Adrenal gland (tissue), 19 donors: ENCODE measurements at places on chromosomes 11 and 22.

DNA sequence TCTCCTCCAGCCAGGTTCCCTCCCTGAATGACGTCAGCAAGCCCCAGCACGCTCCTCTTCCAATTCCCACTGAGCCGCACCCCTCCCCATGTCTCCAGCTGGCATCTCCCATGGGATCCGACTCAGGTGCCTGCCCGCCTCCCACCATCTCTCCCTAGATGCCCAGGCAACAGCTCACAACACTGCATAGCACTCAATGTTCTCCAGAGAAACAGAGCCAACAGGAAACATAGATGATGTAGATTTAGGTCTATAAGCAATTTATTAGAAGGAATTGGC is 532.3 kb downstream of the BRD1 start:
- DNase-seq = peak; percentile 11

DNA sequence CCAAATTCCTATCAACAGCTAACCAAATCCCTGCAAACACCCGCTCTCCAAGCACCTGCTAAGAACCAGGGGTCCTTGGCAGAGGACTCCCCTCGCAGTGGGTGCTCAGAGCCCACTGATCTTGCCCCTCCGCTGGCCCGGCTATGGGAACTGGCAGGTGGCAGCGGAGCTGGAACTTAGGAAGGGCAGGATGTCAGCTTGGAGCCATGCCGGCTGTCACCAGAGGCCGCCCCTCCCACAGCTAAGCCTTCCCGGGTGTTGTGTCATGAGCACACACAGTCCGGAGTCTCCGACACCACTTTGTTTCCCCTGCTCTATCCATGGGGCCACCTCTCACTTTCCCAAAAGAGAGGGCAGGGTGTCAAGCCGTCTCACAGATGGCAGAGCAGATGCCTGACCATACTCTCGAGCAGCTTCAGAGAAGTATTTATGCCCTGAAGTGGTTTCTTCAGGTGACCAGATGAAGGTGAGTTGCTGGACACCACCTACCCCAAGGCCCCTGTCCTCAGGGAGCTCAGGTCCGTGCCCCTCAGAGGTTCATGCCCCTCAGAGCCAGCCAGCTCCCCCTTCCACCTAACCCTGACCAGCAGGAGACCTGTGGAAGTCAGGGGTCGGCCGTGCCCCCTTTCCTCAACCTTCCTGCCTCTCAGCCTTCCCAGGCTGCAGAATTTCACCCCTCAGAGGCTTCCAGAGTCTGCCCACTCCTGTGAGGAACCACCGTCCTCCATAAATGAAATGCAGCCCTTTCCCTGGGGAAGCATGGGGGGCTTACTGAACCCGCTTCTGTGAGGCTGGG is 545.7 kb upstream of the B3GAT1 start:
- no peak for DNase-seq

DNA sequence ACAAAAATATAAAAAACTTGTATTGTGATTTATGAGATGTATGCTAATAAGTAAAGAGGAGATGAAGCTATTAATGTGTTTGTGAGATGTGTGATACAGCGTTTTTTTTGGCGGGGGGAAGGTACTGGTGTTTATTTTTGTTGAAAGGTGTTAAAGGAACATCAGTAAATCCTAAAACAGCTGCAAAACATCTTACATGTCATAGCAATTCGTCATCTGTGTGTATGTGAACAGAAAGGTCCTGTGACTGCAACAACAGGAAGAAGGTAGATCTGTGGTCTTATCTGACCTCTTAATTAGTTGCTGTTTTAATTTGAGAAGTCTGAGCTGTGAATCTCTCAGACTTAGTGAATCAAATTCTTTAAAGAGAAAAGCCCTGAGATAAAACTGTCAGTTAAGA is 1041.1 kb downstream of the JRKL start:
- no peak for DNase-seq

- DNase-seq = peak; percentile 57
These were observed 689 bp downstream of the TAF10 start for GRCh38 chr11:6611092-6611962.

GRCh38 chr11:57417056-57417455 is 9.9 kb downstream of the SLC43A3 start:
- DNase-seq = no peak

DNA sequence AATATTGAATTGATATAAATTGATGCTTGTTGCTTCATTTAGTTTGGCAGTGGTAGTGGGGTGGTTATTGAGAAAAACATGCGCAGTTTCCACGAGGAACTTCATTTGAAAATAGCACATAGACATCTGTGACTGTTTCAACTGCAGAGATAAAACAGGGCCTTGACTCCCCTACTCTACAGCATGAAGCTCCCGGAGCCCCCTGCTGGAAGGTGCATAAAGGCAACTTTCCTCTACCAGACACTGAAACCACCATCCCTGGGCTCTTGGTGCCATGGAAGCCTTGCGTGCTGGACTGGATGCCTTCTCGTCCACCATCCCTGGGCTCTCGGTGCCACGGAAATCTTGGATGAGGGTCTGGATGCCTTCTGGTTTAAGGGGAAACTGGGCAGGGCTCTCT is 195.9 kb downstream of the CSNK2A3 start:
- no peak for DNase-seq

GRCh38 chr22:38429499-38430068 is 25.4 kb downstream of the KCNJ4 start:
- DNase-seq = no peak

DNA sequence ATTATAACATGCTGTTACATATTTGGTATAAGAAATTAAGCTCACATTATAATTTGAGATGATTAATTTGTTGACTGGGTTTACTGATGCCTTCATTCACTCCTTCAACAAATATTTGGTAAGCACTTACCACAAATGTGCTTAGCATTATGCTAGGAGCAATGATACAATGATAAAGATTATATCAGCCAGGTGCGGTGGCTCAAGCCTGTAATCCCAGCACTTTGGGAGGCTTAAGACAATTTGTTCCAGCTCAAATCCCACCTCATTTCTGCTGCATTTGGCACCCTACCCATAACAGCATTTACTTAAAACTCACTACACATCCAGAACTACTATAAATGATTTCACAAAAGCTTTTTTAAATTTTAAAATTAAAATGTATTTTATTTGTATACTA is 1263.6 kb upstream of the RAG2 start:
- no peak for DNase-seq

DNA sequence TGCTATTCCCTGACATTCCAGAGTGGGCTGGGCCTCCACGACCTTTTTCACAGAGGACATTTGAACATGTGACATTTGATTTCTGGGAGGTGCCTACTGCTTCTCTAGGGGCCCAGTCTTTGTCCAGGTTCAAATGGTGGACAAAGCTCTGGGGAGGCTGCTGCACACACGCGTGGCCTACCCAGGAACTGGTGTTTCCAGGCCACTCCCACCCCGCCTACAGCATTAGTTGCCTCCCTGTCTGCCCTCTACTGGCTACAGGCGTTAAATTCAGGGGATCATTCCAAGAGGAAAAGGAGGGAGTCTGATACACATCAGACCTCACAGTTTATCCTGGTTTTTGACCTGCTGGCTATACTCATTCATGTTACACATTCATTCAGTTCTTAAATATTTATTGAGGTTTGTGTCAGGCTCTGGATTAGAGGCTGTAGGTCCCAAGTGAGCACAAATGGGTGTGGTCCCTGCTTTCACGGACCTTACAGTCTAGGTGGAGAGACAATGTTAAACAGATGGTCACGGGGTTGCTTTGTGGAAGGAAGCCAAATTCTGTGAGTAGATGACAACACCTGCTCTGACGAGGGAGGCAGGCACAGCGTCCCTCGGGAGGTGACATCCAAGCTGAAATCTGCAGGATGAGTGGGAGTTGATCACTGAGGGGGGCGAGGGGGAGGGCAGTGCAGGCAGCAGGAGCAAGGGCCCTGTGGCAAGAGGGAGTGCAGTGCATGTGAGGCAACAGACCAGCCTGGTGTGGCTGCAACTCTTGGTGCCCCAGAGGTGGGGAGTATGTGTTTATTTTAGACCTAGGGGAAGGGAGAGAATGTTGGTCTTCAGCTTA is 11.8 kb downstream of the TUB start:
- DNase-seq = peak; percentile 81

- peak; percentile 61 for DNase-seq
These were observed 84.4 kb downstream of the RPL27A start for GRCh38 chr11:8766988-8767374.

GRCh38 chr11:75667831-75668450 is 897 bp downstream of the MAP6 start:
- DNase-seq = peak; percentile 82
